ENCODE measurements at places on chromosomes 7 and 10.

GRCh38 chr10:83806717-83807116 lies 332.6 kb upstream of the GHITM start:
- DNase-seq: no peak

- DNase-seq: no peak
These were observed 51.7 kb upstream of the SEPHS1 start for GRCh38 chr10:13399752-13400151.

DNA sequence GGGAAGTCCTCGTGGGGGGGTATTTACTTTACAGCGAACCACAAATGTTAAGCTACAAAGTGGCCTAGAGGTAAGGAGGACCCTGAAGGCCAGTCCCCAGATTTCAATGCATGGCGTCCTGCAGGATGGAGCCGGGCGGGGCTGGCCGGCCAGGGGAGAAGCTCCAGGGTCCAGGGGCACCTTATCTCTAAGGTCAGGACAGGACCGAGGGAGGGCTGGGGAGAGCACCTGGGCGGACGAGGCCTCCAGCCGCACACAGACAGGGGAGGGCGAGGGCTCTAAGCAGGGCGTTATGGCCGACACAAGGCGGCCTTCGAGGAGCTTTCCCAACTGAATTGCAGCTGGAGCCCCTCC lies 96.4 kb upstream of the DIP2C start:
- no peak for DNase-seq

GRCh38 chr7:139773371-139773770 lies 4.4 kb downstream of the HIPK2 start:
- no peak for DNase-seq

DNA sequence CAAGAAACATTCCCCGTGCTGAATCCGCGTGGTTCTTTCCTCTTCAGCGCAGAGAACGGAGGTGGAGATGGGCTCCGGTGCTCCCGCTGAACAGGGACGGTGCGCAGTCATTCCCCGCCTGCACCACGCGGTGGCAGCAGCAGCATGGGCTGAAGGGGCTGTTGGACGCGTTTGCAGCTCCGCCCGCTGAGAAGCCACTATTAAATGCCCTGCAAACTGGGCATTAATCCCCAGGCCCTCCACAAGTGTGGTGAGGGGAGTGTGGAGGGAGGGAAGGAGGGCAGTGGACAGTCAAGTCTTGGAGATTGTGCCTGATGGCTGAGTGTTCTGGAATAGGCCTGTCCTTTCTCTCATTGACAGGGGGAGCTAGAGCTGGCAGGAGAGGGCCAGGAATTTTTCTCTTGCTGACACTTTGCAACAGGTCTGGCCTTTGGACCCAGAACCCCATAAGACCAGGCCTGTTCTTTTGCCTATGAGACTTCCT lies 240.2 kb upstream of the INHBA start:
- peak; percentile 74 for DNase-seq

GRCh38 chr10:99872367-99873162 lies 90.1 kb downstream of the ABCC2 start:
- no peak for DNase-seq

- no peak for DNase-seq
These were observed 31.9 kb downstream of the RBM20 start for GRCh38 chr10:110676016-110676415.

DNA sequence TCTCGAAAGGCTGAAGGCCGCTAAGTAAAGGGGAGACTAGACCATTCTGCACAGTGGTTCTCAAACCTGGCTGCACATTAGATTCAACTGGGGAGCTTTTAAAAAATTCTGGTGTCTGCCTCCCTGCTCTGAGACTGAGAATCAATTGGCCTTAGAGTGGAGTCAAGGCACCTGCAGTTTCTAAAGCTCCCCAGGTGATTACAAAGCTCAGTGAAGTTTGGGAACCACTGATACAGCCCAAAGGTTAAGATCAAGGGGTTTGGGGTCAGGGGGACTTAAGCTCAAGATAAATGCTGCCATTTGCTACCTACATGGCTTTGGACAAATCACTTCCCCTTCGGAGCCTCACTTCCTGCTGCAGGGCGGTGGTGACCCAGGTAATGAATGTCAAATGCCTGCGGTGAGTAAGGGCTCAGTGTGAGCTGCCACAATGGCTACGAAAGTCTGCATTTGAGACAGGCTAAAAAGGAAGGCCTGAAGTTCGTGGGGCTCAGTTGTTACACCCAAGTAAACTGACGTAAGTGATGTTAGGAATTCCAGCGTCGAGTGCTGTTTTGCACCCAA lies 72.3 kb downstream of the TLL2 start:
- DNase-seq: no peak

DNA sequence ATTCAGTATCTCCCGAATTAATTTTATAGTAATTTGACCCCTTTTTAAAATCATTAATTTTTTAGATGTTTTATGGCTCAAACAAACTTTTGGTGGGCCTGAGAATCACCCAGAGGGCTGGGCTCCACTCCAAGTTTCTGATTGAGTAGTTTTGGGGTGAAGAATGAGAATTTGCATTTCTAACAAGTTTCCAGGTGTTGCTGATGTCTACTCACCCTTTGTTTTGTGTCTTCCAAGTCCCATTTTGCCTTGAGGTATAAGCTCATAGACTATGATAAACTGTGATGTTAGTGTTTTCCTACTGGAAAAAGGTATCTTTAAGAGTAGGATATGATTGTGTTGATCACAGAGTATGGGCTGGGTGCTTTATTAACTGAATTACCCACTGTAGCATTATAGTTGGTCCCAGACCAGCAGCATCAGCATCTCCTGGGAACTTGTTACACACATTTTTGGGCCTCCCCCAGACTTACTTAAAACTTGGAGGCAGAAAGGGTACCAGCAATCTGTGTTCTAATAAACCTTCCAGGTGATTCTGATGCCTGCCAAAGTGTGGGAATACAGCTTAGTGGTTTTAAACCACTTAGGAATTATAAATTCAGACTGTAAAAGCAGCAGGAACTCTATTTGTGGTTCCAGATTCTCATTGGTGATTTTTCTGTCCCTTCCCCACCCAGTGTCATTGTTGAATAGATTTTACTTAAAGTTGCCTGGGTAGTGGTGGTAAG lies 19.1 kb downstream of the ZNRF2 start:
- no peak for DNase-seq

DNA sequence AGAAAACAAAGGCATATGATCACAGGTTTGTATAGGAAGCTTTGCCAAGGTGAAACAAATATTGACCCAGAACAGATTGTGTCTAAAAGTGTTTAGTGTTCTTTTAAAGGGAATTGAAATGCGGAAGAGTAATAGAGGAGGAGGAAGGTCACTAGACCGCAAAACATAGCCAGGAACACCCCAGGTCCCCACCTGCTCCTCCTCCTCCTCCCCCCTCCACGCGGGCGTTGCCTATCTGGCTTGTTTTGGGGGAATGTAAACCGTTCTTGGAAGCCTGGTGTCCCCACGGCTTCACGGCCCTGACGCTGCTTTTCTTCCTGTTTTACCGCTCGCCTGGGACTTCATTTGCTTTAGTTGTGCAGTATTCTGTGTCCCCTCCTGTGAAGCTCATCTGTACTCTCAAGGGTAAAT lies 81.0 kb upstream of the PFKP start:
- no peak for DNase-seq

DNA sequence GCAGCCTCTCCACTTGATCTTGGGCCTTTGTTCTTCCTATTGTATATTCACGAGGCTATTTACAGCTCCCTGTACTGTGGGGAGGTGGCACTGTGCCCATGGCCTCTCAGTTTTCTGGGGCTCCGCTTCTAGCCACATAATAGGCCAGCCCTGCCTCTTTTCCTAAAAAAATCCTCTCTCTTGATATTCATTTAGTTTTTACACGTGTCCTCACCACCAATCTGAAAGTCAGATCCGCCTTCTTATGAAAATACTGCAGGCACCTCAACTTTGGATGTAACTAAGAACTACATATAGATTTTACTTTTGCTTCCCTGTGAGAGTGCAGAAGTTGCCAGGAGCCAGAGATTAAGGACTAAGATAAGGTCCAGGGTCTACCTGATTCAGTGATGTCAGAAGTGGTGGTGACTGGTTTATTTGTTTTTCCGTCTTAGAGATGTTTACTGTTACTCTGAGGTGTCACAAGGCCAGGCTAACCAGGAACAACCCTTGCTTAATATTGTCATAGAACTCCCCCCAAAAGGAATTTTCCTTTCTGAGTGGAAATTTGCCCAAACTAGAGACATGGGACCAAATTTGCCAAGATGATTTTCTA lies 7.8 kb downstream of the BAMBI start:
- DNase-seq: peak; percentile 86

DNA sequence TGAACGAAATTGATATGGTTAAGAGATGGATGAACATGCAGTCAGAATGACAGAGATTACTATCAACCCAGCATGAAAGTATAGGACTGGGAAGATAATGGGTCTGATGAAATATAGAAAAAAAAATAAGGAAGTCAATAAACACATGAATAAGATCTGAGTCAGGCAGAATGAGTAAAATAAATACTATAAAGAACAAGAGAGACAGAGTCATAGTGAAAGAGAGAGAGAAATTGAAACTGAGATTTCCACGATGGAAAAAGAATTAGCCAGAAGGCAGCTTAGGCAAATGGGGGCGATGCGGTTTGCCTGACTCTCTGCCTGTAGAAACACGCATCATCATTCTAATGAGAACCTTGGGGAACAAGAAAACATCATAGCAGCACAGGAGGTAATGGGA lies 26.6 kb downstream of the SEMA3D start:
- DNase-seq: no peak

- DNase-seq: no peak
These were observed 129.8 kb upstream of the PPP1R3A start for GRCh38 chr7:114048386-114049235.

GRCh38 chr7:35753761-35754603 lies 46.9 kb upstream of the SEPTIN7 start:
- no peak for DNase-seq

GRCh38 chr10:127157506-127158200 lies 38.7 kb downstream of the INSYN2A start:
- no peak for DNase-seq

DNA sequence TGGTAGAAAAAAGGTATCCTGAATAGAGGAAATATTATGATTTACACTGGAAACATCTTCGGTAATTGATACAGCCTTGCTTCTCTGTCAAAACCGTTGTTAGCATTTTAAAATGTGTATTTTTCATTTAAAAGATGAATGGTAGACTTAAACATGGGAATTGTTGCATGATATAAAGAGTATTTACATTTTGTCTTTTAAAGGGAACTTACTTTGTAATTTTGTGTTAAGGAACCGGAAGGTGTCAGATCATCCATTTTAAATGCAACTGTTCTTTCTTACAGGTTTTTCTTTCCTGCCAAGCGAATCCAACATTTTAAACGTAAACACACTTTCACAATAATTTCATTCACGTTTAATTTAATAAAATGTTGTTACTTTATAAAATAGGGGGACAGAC lies 1.8 kb upstream of the IGF2BP3 start:
- DNase-seq: no peak

GRCh38 chr7:1950066-1950451 lies 280.0 kb downstream of the ELFN1 start:
- no peak for DNase-seq

DNA sequence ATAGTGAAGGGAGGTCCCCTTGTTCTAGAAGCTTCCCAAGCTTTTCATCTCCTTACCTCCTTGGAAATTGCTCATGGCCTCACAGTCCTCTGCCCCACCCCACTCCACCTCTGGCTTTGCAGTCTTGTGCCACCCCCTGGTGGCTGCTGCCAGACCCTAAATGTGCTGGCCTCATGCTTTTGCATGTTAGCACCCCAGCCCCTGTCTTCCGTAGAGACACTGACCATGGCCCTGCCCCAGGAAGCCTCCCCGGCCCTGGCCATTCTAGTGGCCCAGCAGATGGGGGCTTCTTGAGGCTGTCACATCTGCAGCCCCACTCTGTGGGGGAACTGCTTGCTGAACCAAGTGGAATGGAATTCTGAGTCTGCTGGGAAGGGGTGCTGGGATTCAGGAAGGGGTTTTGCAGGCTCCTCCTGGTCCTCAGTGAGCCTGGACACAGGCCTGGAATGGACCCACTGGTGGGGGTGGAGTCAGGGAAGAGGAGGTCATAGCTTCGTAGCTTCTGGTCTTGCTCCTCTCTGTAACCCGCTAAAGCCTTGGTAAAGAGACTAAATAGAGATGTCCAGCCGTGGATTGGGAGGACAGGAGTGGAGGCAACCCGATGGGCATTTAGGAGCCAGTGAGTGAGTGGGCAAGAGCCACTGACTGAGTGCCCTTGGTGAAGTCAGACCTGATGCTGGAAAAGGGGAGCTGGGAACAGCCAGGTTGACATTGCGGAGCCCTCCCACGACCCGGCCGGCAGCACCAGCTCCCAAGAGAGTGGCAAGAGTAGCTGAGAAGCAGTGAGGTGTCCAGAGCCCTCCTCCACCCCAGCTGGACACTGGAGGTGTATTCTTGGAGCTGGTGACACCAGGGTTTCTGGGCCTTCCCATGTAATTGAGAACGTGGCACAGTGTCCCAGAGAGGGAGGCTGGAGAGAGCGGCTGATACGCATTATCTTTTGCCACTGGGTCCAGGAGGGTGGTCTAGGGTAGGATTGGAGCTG lies 20.9 kb downstream of the RAMP3 start:
- DNase-seq: peak; percentile 4

GRCh38 chr7:83546586-83546985 lies 102.4 kb downstream of the SEMA3E start:
- DNase-seq: no peak

DNA sequence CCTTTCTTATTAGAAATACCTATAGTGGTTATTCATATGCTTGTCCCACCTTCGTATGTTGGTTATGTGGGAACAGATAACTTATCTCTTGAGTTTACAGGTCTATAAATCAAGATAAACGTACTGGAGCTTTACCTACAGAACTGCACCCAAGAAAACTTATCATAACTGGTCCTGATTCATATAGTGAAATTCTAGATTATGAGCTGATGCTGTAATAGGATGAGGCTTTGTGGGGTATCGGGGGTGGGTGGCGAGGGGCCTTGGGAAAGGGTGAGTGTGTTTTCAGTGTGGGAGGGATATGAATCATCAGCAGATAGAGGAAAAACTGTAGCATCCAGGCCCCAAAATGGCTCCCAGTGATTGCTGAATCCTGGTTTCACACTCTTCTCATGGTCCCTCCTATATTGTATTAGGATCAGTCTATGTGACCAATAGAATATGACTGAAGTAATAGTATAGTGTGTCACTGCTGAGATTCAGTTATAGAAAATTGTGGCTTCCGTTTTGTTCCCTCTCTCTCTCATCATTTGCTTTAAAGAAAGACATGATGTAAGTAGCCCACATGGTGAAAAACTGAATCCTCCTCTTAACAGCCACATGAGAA lies 706.8 kb upstream of the LRRTM3 start:
- DNase-seq: no peak

DNA sequence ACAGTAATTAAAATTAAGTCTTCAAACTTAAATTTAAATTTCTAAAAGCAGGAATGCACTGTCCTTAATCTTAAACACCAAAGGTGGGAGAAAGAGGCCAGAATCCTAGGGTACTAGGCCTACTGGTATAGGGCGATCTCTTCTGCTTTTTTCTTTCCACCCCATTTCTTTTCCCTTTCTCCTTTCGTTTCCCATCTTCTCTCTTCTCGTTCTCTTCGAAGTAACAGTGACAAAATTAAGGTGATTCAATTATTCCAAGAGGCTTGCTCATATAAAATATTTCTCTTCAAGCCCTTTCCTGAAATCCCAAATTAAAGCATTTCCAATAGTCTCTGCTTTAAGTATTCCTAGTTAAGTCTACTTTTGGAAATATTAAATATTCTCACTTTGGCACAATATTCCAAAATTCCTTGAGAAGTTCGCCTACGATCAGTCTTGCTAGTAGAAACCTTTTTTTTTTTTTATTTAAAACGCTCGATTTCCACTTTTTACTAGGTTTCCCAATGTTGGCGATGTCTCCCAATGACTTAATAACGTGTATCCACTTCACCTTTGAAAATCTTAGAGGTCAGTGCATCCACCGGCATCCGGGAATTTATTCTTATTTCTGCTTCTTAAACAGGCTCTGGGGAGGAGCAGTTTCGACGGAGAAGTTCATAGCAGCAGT lies 765 bp upstream of the LCOR start:
- DNase-seq: no peak

All from cerebellar cortex (tissue), 1 donor.